CD4-positive, alpha-beta memory T cell (primary cell): ENCODE measurements at places on chromosomes 2 and 18.
A peak's percentile ranks its signal among the peaks of the same experiment; 100 is the strongest.

DNA sequence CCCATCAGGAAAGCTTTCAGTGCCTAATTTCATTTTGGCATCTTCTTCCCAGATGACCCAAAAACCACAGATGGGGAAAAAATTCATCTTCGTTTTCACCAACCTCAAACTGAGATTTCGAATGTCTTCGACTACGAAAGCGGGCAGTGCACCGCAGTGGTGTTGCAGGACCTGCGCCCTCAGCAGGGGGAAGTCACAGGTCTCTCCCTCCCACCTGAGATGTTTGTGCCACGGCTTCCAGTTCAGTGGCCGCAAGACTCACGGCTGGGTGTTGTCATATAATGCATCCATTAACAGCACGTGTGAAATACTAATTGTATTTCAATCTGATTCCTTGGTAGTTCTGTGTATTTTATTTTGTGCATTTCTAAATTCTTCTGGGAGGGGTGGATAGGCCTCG is 66.2 kb upstream of the SALL3 start:
- H3K4me3 ChIP-seq: no peak overlapping the region
- H3K36me3 ChIP-seq: no peaks in the 10 kb centered on the region
- H3K27me3 ChIP-seq: no peaks in the 10 kb centered on the region
- no peak overlapping the region for H3K27ac ChIP-seq
- no peaks in the 10 kb centered on the region for H3K4me1 ChIP-seq
- no peak for DNase-seq

- H3K4me1 ChIP-seq: no peaks in the 10 kb centered on the region
- H3K36me3 ChIP-seq: peaks cover 36% of the 10 kb centered on the region
- no peak overlapping the region for H3K27ac ChIP-seq
- H3K4me3 ChIP-seq: no peak overlapping the region
- DNase-seq: no peak
Observed at GRCh38 chr2:20620271-20620681, 30.6 kb downstream of the HS1BP3 start.

DNA sequence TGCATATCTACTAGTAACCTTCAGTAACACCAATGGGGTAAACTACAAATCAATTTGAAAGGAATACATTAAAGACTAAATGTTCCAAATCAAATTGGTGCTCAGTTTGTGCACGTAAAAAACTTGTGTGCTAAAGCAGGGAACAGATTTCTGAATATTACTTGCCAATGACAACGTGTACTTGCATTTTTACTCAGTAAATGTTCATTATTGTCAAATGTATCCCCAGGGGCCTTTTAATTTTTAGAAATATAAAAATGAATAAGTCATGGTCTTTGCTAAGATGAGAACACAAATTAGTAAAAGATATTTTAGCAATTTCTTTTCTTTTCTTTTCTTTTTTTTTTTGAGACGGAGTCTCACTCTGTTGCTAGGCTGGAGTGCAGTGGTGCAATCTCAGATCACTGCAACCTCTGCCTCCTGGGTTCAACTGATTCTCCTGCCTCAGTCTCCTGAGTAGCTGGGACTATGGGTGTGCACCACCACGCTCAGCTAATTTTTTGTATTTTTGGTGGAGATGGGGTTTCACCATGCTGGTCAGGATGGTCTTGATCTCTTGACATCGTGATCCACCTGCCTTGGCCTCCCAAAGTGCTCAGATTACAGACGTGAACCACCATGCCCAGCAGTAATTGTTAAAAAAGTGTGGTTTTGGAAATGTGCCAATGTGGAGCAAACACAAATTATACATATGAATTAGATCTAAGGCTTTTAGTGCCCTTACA is 52.6 kb downstream of the PMAIP1 start:
- H3K27me3 ChIP-seq: no peaks in the 10 kb centered on the region
- no peak overlapping the region for H3K4me3 ChIP-seq
- peaks cover 8% of the 10 kb centered on the region for H3K4me1 ChIP-seq
- no peaks in the 10 kb centered on the region for H3K36me3 ChIP-seq
- H3K27ac ChIP-seq: no peak overlapping the region
- DNase-seq: no peak

GRCh38 chr2:100588071-100588786 is 25.4 kb downstream of the PDCL3 start:
- no peaks in the 10 kb centered on the region for H3K36me3 ChIP-seq
- no peak overlapping the region for H3K4me3 ChIP-seq
- no peaks in the 10 kb centered on the region for H3K27me3 ChIP-seq

DNA sequence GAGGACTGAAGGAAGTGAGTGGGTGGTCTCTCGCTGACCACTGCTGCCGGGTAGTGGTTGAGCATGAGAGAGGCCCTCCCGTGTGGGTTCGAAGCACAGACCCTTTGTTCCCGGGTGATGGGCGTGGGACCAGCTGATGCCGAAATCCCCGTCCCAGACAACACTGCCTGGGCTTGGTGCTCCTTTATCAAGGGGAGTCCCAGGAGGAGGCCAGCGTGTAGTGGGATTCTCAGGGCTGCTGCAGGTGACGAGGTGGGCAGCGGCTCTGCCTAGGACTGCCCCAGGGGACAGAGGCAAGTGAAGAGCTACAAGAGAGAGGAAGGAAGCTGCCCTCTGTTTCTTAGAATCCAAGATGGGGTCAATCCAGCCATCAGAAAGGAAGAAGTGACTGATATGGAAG is 251.3 kb upstream of the PXDN start:
- no peak overlapping the region for H3K4me3 ChIP-seq
- no peak overlapping the region for H3K27ac ChIP-seq
- H3K36me3 ChIP-seq: no peaks in the 10 kb centered on the region

DNA sequence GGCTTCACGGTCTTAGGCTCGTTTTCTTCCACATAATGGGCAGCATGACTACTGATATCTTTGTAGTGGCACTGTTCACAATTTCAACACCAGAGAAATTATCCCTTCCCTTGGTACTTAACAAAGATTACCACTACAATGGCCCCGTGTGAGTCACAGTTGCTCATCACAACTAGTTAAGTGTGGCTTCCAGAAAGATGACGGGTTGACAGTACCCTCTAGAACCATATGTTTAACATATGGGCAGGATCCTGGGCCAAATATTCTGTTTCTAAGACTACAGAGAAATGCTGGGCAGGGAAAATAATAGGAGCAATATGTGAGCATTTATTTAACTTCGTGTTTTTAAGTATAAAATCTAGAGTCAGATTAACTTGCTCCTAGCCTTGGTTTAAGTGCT is 780.1 kb upstream of the LINC00305 start:
- no peak overlapping the region for H3K4me3 ChIP-seq
- H3K4me1 ChIP-seq: no peaks in the 10 kb centered on the region

- H3K27ac ChIP-seq: no peak overlapping the region
- H3K4me3 ChIP-seq: no peak overlapping the region
- H3K27me3 ChIP-seq: no peaks in the 10 kb centered on the region
- no peak for DNase-seq
- no peaks in the 10 kb centered on the region for H3K4me1 ChIP-seq
- no peaks in the 10 kb centered on the region for H3K36me3 ChIP-seq
Observed at GRCh38 chr2:228417956-228418355, 236.5 kb upstream of the SPHKAP start.

DNA sequence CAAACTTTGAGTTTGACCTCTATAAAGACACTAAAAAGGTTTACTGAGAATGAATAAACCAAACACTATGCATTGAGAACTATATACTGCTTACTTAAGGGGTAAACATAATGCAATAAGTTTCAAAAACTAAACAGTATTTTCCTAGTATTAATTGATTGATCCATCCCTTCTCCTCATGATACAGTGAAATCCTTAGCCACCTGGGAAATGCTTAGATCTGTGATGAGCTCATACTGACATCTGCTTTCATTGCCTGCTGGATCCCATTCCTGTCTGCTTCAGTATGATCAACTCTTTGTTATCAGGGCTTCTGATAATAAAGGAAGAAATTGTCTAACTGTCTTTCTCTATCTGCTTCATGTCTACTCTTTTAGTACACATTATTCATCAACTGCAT is 74.9 kb upstream of the UBE2E3 start:
- H3K36me3 ChIP-seq: no peaks in the 10 kb centered on the region
- no peaks in the 10 kb centered on the region for H3K4me1 ChIP-seq

- no peaks in the 10 kb centered on the region for H3K36me3 ChIP-seq
- no peak for DNase-seq
- no peak overlapping the region for H3K27ac ChIP-seq
- H3K4me3 ChIP-seq: no peak overlapping the region
Observed at GRCh38 chr2:65952966-65953761, 481.8 kb upstream of the MEIS1 start.

GRCh38 chr2:15892151-15892880 is 48.0 kb upstream of the MYCN start:
- H3K27me3 ChIP-seq: no peaks in the 10 kb centered on the region
- H3K36me3 ChIP-seq: no peaks in the 10 kb centered on the region
- H3K4me1 ChIP-seq: no peaks in the 10 kb centered on the region
- H3K4me3 ChIP-seq: no peak overlapping the region
- DNase-seq: no peak

DNA sequence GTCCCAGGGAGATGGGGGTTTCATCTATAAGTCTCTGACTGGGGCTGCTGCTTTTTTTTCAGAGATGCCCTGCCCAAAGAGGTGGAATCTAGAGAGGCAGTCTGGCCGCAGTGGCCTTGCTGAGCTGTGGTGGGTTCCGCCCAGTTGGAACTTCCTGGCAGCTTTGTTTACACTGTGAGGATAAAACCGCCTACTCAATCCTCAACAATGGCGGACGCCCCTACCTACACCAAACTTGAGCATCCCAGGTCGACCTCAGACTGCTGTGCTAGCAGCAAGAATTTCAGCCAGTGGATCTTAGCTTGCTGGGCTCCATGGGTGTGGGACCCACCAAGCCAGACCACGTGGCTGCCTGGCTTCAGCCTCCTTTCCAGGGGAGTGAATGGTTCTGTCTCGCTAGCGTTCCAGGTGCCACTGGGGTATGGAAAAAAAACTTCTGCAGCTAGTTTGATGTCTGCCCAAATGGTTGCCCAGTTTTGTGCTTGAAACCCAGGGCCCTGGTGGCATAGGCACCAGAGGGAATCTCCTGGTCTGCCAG is 152.6 kb upstream of the CYP26B1 start:
- H3K27me3 ChIP-seq: no peaks in the 10 kb centered on the region
- no peak overlapping the region for H3K4me3 ChIP-seq
- no peaks in the 10 kb centered on the region for H3K36me3 ChIP-seq
- no peak for DNase-seq
- no peak overlapping the region for H3K27ac ChIP-seq

DNA sequence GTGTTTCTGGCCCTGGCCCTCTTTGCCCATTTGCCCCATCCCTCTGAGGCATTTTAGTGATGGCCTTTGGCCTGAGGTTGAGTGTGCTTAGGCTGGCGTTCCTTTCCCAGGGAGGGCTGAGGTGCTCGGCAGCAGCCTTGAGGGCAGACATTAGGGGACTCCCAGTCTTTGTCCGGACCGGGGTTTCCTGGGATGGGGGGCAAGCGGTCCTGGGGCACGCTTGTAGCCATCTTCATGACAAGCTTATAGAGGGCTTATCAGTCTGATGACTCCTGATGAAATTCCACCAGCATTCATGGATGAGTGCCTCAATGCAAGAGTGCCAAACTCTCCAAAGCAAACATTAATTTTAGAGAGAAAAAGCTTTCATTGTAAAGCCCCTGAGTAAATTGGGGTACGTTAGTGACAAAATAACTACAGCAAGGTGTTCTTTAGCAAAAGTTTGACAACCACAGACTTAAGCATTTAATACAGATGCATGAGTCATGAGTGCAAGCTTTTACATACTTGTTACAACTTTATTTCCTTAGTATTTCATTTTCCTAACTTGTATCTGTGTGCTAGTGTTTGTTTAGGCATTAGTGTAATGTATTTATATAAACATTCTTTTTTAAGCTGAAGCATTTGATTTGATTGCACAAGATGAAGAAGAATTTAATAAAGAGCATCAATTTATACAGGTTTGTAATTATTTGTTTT is 45.6 kb downstream of the CEP192 start:
- H3K27me3 ChIP-seq: no peaks in the 10 kb centered on the region
- H3K4me3 ChIP-seq: no peak overlapping the region
- DNase-seq: no peak
- no peak overlapping the region for H3K27ac ChIP-seq
- H3K4me1 ChIP-seq: no peaks in the 10 kb centered on the region

- H3K4me3 ChIP-seq: peak overlapping the region; percentile 99
- H3K27ac ChIP-seq: peak overlapping the region; percentile 81
- H3K27me3 ChIP-seq: no peaks in the 10 kb centered on the region
- no peaks in the 10 kb centered on the region for H3K36me3 ChIP-seq
Observed at GRCh38 chr2:68737711-68738110, 3.1 kb downstream of the ARHGAP25 start.

DNA sequence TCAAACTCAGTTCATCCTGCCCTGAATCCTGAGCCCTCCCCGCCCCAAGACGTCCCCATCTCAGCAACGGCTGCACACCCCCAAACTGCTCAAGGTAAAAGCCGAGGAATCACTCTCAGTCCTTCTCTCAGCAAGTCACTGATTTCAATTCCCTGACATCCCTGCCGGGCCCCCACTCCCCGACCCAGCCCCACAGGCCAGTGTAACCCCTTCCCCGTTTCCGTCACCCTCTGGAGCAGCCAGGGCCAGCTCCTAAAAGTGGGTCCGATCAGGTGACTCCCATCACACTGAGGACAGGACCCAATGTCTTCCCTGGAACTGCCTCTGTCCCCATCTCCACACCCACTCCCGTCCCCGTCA is 20.5 kb downstream of the SNORC start:
- peaks cover 4% of the 10 kb centered on the region for H3K27me3 ChIP-seq
- no peak overlapping the region for H3K27ac ChIP-seq
- no peak overlapping the region for H3K4me3 ChIP-seq
- no peaks in the 10 kb centered on the region for H3K36me3 ChIP-seq
- no peaks in the 10 kb centered on the region for H3K4me1 ChIP-seq

DNA sequence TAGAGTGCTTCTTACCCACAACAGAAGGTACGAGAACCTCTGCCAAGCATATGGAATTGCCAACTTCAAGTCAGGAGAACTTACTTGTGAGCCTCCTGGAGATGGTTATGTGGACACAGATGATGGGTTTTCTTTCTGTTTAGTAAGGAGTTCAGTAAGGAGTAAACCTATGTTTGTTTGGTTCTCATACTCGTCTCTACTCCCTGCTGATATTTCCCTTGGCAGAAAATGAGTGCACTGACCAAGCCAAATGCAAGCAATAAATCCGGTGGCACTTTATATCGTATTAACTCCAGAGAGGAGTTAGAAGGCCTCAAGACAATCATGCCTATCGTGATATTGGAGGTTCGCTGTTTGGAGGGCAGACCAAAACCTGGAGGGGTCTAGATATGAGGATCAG is 83.2 kb upstream of the CYP1B1 start:
- no peaks in the 10 kb centered on the region for H3K4me1 ChIP-seq
- H3K27ac ChIP-seq: no peak overlapping the region
- no peaks in the 10 kb centered on the region for H3K27me3 ChIP-seq
- no peaks in the 10 kb centered on the region for H3K36me3 ChIP-seq
- no peak overlapping the region for H3K4me3 ChIP-seq

- no peak within 1 kb of the TSS for H3K4me3 ChIP-seq
- peaks cover 15% of the 10 kb centered on the region for H3K4me1 ChIP-seq
- no peaks in the 10 kb centered on the region for H3K36me3 ChIP-seq
- H3K27ac ChIP-seq: no peak within 1 kb of the TSS
Observed at GRCh38 chr2:27308359-27308881, at the start of gene UCN. Gene UCN (minus strand): TSS chr2:27308445. CDS start chr2:27307895, 550 bp downstream.
